Tongue (tissue), 3 donors: ENCODE measurements at places on chromosomes 6 and 20.
A peak's percentile ranks its signal among the peaks of the same experiment; 100 is the strongest.

DNA sequence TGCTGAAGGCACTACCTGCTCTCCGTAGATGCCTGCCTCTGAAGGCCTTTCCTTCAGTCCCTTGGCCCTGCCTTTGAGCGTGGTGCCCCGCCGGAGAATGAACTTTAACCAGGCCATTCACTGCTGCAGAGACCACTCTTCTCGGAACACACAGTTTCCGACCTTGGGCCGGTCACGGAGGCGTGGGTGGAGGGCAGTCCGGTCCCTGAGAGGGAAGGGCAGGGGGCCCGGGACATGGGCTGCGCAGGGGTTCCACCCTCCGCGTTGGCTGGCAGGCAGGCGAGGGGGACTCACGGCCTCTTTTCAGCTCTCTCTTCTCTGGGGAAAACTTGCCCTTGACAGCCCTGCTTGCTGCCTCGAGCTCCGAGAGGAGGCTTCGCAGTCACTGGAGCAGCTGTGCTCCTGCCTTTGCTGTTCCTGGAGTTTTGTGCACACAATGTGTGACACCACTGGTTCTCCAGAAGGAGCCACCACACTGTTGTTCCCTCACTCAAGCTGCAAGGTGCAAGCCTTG lies 187.8 kb downstream of the SMOC2 start:
- DNase-seq, result no peak

GRCh38 chr20:4811661-4812181 lies 90.0 kb downstream of the PRND start:
- DNase-seq, result no peak

DNA sequence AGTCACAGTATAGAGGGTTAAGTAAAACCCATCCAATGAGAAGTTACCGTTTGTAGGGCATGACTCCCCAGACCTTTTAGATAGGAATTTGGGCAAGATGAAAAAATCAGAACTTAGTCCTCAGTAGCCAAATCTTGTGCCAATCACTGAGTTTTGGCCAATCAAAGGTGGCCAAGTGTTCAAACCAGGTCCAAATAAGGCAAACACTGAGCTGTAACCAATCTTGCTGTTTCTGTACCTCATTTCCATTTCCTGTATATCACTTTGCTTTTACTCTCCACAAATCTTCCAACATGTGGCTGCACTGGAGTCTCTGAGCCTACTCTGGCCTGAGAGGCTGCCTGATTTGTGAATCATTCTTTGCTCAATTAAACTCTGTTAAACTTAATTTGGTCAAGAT lies 81.8 kb upstream of the GPR6 start:
- DNase-seq, result peak; percentile 13

DNA sequence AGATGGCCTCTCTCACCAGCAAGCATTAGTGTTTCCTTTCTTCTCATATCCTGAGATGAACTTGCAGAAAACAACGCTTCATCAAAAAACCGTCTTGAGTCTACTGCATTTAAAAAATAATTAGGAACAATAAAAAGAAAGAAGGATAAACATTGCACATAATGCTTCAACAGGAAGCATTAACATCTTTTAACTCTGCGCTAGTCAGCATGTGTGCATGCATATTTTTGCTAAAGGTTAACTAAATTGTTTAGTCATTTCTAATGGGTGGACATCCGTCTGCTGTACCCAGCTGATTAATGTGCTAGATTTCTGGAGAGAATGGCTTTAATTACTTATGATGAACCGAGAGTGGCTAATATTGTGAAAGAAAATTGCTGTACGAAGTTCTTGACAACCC lies 349.3 kb downstream of the SOX4 start:
- DNase-seq, result no peak

DNA sequence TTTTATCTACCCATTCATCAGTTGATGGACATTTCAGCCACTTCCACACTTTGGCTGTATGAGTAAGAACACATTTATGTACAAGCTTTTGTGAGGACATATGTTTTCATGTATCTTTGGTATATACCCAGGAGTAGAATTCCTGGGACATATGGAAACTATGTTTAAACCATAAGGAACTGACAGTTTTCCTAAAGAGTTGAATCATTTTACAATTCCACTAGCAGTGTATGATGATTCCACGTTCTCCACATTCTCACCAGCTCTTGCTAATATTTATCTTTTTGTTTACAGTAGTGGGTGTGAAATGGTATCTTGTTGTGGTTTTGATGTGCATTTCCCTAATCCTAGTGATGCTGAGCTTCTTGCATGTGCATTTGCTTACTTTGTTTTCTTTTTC lies 338.1 kb downstream of the PLCB1 start:
- DNase-seq, result no peak

DNA sequence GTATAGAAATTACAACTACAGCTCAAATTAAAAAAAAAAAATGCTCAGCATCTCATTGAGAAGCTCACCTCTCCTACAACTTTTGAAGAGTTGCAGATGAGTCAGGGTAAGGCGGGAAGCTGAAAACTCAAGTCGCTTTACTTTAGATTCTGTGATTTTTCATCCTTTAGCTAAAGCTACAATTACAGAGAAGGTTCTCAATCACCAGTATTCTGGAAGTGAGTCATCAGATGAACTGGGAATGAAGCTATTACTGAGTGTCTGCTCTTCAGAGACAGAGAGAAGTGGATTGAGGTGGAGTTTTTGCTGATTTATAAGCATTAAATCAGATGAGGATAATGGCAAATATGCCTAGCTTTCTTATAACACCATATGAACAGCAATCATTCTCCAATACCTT lies 91.9 kb downstream of the TFAP2A start:
- DNase-seq, result no peak

- no peak for DNase-seq
These were observed 148.5 kb upstream of the ATXN1 start for GRCh38 chr6:16909658-16910360.

- no peak for DNase-seq
These were observed 219.0 kb downstream of the ERMARD start for GRCh38 chr6:169970306-169970988.

GRCh38 chr6:85004361-85004995 lies 240.1 kb upstream of the TBX18 start:
- peak; percentile 91 for DNase-seq
